Brain (organoid and tissue), 16 donors: ENCODE measurements at places on chromosomes 16 and 17.

GRCh38 chr16:13957197-13958078 is 37.5 kb downstream of the ERCC4 start:
- peak; percentile 88 for DNase-seq

DNA sequence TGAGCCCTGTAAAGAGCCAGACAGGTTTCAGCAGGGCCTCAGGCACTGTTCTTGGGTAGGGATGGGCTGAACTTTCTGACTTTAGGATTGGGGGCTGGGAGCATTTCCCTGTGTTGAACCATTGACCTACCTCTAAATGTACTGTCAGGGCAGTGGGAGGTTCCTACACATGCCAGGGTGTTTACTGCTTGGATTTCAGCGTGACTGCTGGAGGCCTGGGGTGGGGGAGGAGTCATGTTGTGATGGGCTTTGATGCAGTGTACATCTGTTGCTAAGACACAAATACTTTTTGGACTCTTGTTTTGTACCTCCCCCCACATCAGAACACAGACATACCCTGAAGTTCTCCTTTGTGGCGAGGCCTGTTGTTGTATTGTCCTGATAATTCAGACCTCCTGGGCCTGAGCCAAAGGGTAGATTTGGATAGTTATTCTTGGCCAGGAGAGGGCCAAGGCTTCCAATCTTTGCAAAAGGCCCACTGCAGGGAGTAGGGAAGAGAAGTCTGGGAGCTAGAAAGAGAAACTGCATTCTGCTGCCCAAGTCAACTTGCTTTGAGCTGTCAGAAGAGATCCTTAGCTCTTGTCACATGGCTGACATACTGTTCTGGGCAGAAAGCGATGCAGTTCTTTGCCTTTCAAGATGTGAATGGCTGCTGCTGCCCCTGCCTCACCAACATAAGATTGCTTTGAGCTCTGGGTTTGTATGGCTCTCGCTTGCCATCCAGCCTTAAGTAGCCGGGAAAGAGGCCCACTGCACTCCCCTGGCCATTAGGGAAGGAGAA is 3.7 kb downstream of the NFE2L1 start:
- DNase-seq = peak; percentile 66

- no peak for DNase-seq
These were observed 31.6 kb downstream of the NTN1 start for GRCh38 chr17:9052921-9053320.

DNA sequence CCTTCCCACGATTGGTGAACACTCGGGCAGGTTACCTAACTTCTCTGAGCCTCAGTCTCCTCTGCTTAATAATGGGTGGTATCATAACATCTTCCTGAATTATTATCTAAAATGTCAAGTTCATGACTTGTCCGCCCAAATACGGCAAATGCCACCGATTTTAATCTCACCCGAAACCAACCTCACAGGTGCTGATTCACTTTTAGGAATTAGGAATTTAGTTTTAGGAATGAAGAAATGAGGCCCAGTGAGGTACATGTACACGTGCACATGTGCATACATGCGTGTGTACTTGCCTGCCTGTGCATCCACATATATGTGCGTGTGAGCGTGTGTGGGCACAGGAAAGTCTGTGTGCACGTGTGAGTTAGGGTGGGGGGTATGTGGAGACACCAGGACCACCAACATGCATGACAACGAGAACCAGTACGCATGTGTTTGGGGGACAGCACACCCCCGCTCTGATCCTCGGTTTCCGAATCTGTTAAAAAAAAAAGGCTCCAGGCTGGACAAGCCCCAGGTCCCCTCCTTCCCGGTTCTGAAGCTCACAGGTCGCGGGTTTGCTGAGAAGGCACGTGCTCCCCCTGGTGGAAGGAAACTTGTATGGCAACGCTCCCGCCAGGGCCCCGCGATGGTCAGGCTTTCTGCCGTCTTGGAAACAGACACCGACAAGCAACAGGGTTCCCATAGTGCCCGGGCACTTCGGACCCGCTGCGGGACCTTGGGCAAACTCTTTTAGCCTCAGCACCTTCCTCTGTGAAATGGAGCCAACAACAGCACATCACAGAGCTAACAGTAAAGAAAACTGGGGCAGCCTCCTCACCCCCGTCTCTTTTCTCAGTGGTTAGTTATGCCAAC is 219.2 kb downstream of the RBFOX3 start:
- peak; percentile 91 for DNase-seq

DNA sequence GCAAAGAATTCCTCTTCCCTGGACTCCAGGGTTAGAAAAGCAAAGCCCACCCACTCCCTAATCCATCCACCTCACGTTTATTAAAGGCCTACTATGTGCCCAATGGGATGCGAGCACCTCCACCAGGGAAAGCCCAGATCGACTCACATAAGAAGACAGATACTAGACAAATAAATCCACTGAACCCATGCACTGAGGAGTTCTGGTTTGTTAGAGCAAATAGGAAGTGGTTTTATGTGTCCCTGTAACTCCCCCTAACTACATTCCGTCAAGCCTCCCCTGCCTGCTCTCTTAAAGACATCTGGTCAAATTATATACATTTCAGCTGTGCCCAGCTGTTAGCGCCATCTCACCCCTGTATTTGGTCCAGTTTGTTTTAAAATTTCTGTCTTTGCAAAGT is 218.5 kb upstream of the RPL38 start:
- DNase-seq = no peak

- DNase-seq = peak; percentile 76
These were observed 24.8 kb downstream of the MAP1LC3B start for GRCh38 chr16:87416826-87417527.

DNA sequence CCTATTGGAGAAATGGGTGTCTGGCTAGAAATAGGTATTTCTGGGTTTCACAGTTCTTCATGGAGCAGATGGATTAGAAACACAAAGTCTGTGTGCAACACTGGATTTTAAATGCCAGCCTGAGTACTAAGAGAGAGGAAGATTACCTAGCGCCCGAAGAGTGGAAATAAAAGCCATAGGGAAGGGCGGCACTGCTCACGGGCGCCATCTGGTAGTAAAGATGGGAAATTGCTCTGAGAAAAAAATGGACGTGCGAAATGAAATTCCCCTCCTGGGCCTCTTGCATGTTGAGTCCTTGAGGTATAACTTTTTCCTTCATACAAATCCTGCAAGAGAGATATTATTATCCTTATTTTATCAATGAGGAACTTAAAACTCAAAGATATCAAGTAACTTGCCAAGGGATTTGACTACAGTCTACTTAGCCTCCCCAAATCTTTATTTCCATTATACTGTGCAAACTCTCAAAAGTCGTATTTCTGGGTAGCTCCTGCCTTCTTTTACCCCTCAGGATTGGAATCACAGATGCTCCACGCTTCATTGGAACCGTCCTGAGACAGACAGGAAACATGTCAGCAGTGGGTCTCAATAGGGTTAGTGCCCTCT is 72.8 kb downstream of the MMD start:
- peak; percentile 80 for DNase-seq

DNA sequence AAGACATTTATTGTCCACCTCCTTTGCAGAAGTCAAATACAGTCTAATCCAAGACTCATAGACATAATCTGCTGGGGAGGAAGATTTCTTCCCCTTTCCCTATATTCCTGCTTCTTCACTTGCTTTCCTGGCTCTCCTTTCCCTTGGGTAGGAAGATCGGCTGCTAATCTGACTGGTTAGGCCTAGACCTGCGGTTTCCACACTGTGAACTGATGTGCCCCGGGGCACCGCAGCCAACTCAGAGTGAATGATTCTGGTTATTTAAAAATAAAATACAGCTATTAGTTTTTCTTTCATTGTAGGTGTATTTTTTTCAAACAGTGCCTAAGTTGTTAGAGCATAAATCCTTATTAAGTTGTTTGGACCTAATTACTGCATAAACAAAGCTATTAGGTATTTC is 78.9 kb downstream of the DNAH3 start:
- DNase-seq = no peak

GRCh38 chr17:79002291-79002690 is 7.3 kb downstream of the CANT1 start:
- no peak for DNase-seq

DNA sequence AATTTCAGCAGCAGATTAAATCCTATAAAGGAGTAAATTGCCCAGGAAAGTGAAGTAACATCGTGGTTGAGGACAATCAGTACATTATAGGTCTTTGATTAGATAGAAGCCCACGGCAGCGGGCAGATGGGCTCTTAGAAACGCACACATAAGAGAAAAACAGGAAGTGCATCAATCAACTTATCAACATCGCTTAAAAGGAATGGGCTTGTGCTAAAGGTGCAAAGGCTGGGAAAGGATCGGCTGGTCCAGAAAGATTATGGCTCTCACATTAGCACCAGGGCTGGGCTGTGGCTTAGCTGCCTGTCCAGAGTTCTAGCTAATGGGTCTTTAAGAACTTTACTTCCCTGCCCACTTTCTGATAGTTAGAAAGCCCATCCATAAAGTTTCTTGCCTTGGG is 292.0 kb upstream of the TNRC6C start:
- DNase-seq = no peak

DNA sequence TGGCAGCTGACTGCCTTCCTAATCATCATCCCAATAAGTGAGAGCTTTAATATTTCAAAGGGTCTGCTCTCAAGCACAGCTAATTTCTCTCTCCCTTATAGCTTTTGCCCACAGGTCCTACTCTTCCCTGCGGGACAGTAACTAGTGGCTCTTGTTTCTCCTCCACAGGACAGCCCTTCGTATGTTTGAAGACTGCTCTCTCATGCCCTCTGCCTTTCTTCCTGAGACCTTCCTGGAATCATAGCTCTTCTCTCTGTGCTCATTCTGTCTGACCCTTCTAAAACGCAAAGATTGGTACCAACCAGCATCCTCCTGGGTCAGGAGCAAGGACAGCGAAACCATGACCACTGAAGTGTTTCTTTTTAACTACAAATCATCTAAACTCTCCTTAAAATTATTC is 168.9 kb downstream of the GRIN2A start:
- no peak for DNase-seq

GRCh38 chr17:21085707-21086106 is 41.1 kb upstream of the DHRS7B start:
- DNase-seq = no peak

GRCh38 chr17:77325577-77326075 is 184.9 kb downstream of the SEC14L1 start:
- DNase-seq = no peak

GRCh38 chr17:18954321-18954720 is 2.4 kb downstream of the SLC5A10 start:
- no peak for DNase-seq

- no peak for DNase-seq
These were observed 8.4 kb upstream of the SPATA2L start for GRCh38 chr16:89709716-89710432.

GRCh38 chr17:521561-522325 is 169.1 kb upstream of the RPH3AL start:
- DNase-seq = no peak

DNA sequence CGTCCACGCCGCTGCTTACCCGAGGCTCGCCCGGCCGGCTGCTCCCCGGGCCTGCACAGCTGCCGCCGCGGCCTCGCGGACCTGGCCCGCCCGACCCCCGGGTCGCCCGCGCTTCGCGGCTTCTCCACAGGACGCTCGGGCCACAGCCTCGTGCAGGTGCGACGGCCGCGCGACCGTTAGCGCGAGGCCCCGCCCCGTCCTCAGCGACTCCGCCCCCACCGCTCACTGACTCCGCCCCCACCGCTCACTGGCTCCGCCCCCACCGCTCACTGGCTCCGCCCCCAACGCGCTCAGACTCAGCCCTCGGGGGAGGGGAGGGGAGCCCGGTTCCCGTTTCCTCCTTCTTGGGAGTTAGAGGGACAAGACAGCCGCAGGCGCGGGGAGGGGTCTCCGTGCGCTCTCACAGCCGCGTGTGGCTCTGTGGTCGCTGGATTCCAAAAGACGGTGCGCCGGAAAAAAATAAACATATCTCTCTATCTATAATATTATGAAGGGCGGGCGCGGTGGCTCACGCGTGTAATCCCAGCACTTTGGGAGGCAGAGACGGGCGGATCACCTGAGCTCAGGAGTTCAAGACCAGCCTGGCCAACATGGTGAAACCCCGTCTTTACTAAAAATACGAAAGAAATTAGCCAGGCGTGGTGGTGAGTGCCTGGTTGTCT is at the start of gene MEIOB:
Gene MEIOB (minus strand): TSS at position 191 of the 662 bp plus-strand sequence. CDS start 3,989 bp downstream, outside the sequence.
- no peak for DNase-seq

- DNase-seq = no peak
These were observed 19.5 kb upstream of the CORO6 start for GRCh38 chr17:29642171-29642611.

- DNase-seq = no peak
These were observed 44.8 kb downstream of the STAT5A start for GRCh38 chr17:42333053-42333452.

DNA sequence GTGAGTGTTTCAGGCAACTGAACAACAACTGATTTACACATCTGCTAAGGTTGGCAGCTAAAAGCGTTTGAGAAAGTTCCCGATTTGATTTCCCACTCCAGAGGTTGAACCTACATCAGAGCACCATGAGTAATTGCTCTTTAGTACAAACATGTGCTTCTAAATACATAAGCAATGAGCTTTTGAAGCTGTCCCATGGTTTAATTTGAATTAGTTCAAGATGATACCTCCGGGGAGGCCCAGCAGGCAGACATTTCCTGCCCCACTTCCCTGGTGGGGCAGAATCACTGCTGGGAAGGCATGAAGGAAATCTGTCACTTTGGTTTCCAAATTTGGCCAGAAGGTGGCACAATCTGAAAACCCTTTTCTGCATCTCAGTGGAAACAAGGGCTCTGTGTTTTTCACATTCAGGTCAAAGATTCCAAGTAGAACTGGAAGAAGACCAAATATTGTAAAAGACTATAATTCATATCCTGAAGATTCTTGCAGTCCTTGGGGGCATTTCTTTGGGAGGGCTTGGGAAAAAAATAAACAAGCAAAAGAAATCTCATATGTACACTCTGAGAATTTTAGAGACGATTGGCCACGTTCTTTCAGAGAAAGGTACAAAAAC is 176.2 kb upstream of the FAM20A start:
- DNase-seq = peak; percentile 83

GRCh38 chr17:11326492-11326891 is 85.5 kb downstream of the SHISA6 start:
- peak; percentile 32 for DNase-seq

GRCh38 chr17:47004906-47005305 is 25.9 kb upstream of the RPRML start:
- DNase-seq = no peak

DNA sequence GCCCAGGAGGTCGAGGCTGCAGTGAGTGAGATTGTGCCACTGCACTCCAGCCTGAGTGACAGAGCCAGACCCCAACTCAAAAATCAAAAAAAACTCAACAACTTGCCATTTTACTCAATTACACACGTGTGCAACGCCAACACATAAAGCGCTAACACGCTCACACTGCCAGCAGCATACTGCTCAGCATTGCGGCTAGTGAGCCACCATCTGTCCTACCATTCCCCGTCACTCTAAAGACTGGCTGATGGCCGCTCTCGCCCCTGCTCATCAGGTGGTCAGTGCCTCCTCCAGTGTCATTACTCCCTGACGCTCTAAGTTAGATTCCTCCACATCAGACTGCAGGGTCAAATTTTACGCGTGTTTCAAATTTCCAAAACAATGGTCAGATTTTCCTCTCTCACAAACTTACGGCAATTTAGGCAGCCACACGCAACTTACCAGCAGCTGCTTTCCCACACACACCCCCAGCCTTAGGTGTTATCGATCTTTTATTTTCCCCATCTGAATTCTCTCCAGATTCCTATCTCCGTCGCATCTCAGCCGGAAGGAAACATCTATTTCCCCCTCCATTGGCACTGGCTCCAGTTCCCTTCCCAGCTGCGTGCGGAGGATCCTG is 240.8 kb downstream of the C16orf95 start:
- DNase-seq = no peak

GRCh38 chr16:1310832-1311200 is 1.4 kb downstream of the UBE2I start:
- no peak for DNase-seq
